H9 (cell line): ENCODE measurements at places on chromosomes 11 and 22.

DNA sequence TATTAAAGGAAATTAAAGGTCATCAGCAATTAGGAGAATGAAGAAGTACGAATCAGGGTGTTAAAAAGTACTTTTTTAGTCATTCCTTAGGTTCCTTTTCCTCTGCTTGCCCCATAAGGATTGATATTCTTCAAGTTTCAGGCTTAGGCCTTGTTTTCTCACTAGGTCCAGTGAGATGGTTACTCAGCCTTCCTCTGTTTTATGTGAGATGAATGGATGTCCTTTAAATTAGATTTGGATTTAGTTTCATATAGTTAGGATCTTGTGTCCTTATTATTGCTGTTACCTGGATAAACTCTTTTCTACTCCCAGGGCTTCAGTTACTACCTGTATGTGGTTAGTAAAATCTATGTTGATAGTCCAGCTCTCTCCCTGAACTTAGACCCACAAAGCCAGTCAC lies 29.2 kb downstream of the FAR1 start:
- peaks cover 50% of the 10 kb centered on the region for H3K36me3 ChIP-seq
- H3K27me3 ChIP-seq, result no peaks in the 10 kb centered on the region
- no peak overlapping the region for H3K4me3 ChIP-seq
- no peak for DNase-seq

DNA sequence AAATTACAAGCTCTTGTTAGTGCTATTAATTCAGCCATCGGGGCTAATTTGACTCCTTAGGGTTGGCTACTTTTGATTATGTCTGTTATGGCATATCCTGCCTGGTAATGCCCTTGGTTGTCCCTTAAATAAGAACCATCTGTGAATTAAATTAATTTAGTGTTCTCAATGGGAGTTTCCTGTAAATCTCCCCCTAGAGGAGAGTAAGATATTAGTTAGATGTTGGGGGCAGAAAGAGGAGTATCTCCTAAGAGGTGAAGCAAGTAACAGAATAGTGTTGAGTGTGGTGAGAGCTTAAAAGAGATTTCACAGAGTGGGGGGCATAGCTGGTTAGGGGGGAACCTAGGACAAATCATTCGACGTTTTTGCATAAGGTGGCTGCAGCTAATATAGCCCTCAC lies 1126.9 kb downstream of the JRKL start:
- 0 out of 2 replicates have a peak, but pooled peaks cover 2% of the 10 kb centered on the region for H3K36me3 ChIP-seq
- H3K27me3 ChIP-seq, result no peaks in the 10 kb centered on the region
- H3K4me1 ChIP-seq, result no peaks in the 10 kb centered on the region

- no peaks in the 10 kb centered on the region for H3K36me3 ChIP-seq
- DNase-seq, result peak; percentile 25
- peaks cover under 1% of the 10 kb centered on the region; the same call in 1 of the 2 replicates for H3K4me1 ChIP-seq
- peak overlapping the region; percentile 61 for H3K4me3 ChIP-seq
- H3K27me3 ChIP-seq, result peaks cover 6% of the 10 kb centered on the region; the same call in 1 of the 2 replicates
Measured at GRCh38 chr22:46069521-46070214, 80.7 kb upstream of the PPARA start.

GRCh38 chr11:67605231-67606011 lies 1.3 kb upstream of the NDUFV1 start:
- H3K27ac ChIP-seq, result no peak overlapping the region
- H3K36me3 ChIP-seq, result peaks cover 13% of the 10 kb centered on the region
- no peaks in the 10 kb centered on the region for H3K4me1 ChIP-seq
- peak overlapping the region; percentile 95 for H3K4me3 ChIP-seq
- no peaks in the 10 kb centered on the region for H3K27me3 ChIP-seq
- DNase-seq, result no peak

DNA sequence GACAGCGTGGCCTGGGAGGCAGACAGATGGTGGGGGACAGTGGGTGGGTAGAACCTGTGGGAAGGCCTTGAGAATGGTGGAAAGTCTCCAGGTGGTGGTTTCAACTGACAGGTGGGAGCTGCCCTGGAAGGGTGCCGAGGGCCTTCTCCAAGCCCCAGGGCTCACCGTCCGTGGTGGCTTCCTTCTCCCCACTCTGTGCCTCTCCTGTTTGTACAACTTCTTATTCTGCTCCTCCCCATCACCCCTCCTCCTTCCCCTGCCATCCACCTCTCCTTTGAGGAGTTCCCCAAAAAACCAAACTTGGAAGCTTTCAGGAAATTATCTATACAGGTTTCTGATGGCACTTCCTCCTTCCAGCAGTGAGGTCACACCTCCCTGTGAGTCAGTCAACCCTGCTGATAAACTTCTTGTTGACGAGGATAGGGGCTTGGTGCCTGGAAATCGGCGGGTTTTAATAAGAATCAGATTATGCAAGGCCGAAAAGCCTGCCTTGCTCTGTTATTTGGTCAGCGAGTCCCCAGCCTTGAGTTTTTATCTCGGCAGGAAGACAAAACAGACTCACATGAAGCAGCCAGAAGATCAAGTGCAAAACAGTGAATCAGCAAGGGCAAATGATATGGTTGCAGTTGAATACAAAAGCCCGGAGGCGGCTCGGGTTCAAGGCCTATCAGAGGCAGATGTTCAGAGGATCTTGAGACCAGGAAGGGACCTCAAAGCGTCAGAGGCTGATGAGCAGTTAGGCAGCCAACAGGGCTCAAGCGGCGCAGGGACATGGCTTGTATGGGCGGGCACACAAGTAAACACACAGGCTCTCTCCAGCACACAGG lies 9.5 kb upstream of the ST3GAL4 start:
- no peak overlapping the region for H3K4me3 ChIP-seq
- H3K36me3 ChIP-seq, result peaks cover 51% of the 10 kb centered on the region

GRCh38 chr11:17005646-17006045 lies 8.6 kb downstream of the PLEKHA7 start:
- DNase-seq, result no peak
- 0 out of 2 replicates have a peak, but pooled peaks cover 4% of the 10 kb centered on the region for H3K36me3 ChIP-seq
- no peak overlapping the region for H3K4me3 ChIP-seq
- H3K27me3 ChIP-seq, result no peaks in the 10 kb centered on the region

- no peaks in the 10 kb centered on the region for H3K36me3 ChIP-seq
- DNase-seq, result no peak
- H3K4me3 ChIP-seq, result no peak overlapping the region
- H3K4me1 ChIP-seq, result no peaks in the 10 kb centered on the region
- no peak overlapping the region for H3K27ac ChIP-seq
Measured at GRCh38 chr11:23797624-23798419, 699.0 kb upstream of the LUZP2 start.

DNA sequence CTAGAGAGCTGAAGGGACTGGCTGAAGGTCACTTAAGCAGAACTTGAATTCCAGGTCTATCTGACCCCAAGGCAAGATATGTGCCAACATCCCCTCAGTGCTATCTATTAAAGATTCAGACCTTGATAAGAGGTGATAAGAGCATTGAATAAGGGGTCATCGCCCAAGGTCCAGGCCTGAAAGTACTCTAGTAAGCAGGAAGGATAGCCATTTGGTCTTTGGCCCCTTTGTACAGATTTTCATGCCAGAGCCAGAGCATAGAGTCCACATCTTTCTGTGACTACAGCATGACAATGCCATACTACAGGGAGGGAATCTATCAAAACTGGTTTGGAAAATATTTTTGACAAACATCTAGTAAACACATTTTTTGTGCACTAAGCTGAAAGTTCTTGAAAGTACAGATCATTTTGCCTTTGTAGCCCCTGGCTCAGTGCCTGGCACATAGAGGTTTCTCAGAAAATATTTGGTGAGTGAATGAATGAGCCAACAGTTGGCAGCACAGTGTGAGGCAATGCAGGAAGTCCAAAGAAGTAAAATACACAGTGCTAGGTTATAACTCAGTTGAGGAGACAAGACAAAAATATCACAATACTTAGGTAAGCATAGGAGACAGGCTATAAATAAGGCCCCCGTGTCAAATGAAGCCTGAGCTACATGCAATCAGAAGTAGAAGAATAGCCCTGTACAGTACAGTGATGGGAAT lies 15.1 kb upstream of the RRAS2 start:
- no peaks in the 10 kb centered on the region; the same call in 1 of the 2 replicates for H3K27me3 ChIP-seq
- peaks cover 2% of the 10 kb centered on the region for H3K4me1 ChIP-seq
- no peak overlapping the region for H3K27ac ChIP-seq
- no peak overlapping the region for H3K4me3 ChIP-seq
- no peaks in the 10 kb centered on the region for H3K36me3 ChIP-seq
- DNase-seq, result no peak

- DNase-seq, result peak; percentile 87
- no peaks in the 10 kb centered on the region for H3K36me3 ChIP-seq
- no peaks in the 10 kb centered on the region for H3K27me3 ChIP-seq
- H3K27ac ChIP-seq, result no peak overlapping the region
- H3K4me1 ChIP-seq, result no peaks in the 10 kb centered on the region
Measured at GRCh38 chr11:6817694-6818093, 18.2 kb upstream of the OR6A2 start.

- no peaks in the 10 kb centered on the region for H3K36me3 ChIP-seq
- no peaks in the 10 kb centered on the region; the same call in 1 of the 2 replicates for H3K4me1 ChIP-seq
- H3K4me3 ChIP-seq, result no peak overlapping the region
- DNase-seq, result no peak
- no peak overlapping the region for H3K27ac ChIP-seq
- no peaks in the 10 kb centered on the region; the same call in 1 of the 2 replicates for H3K27me3 ChIP-seq
Measured at GRCh38 chr11:116792869-116793771, 1.4 kb upstream of the APOA5 start.

- H3K27ac ChIP-seq, result no peak overlapping the region
- H3K4me3 ChIP-seq, result no peak overlapping the region
- peaks cover 2% of the 10 kb centered on the region; the same call in 1 of the 2 replicates for H3K4me1 ChIP-seq
- H3K27me3 ChIP-seq, result no peaks in the 10 kb centered on the region
- DNase-seq, result no peak
- no peaks in the 10 kb centered on the region for H3K36me3 ChIP-seq
Measured at GRCh38 chr11:85758480-85759039, 52.4 kb downstream of the SYTL2 start.

- no peak overlapping the region for H3K4me3 ChIP-seq
- no peaks in the 10 kb centered on the region for H3K36me3 ChIP-seq
- H3K27ac ChIP-seq, result no peak overlapping the region
- no peaks in the 10 kb centered on the region for H3K27me3 ChIP-seq
Measured at GRCh38 chr11:21775911-21776310, 417.0 kb upstream of the ANO5 start.

DNA sequence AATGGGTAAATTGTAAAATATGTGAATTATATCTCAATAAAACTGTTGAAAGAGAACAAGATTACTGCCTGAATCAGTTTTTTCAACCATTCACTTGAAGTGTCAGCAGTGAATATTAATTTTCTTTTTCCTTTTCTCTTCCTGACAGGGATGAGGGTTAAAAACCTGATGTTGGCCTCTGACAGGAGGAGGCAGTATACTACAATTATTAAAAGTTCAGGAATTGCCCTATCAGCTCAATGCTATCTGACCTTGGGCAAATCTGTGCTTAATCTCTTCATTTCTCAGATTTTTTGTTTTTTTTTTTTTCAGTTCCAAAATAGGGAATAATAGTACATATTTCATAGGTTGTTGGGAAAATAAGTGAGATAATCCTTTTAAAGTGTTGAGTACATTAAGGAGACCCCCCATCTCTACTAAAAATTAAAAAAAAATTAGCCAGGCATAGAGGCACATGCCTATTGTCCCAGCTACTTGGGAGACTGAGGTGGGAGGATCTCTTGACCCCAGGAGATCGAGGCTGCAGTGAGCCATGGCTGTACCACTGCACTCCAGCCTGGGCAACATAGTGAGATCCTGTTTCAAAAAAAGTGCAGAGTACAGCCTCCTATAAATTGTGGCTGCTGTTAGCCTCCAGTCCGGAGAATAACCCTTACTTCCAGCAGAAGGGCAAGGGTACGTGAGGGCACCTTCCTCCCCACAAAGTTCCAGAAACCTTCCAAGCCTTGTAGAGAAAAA lies 48.8 kb downstream of the TRIM44 start:
- H3K4me1 ChIP-seq, result no peaks in the 10 kb centered on the region; the same call in 1 of the 2 replicates
- H3K4me3 ChIP-seq, result no peak overlapping the region
- H3K27ac ChIP-seq, result no peak overlapping the region
- DNase-seq, result no peak

DNA sequence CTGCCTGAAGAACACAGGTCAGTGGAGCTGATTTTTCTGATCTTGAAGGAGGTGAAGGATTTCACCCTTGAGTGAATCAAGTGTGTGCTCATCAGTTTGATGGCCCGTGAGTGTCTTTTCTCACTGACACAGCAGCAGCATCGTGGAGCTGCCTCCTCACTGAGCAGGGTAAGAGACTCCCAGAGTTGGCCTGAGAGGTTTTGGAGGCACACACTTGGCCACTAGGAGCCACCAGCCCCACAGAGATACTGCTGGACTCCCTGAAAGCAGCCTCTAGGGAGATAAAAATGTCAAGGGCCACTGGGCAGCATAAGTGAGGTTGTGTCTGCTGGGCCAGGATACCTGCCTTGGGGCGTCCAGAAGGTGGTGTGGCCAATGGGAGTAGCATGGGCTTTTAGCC lies 245.4 kb downstream of the GRIK4 start:
- DNase-seq, result no peak
- H3K36me3 ChIP-seq, result no peaks in the 10 kb centered on the region
- no peak overlapping the region for H3K27ac ChIP-seq
- peaks cover 4% of the 10 kb centered on the region; the same call in 1 of the 2 replicates for H3K4me1 ChIP-seq

- H3K4me1 ChIP-seq, result peaks cover 6% of the 10 kb centered on the region; the same call in 1 of the 2 replicates
- H3K36me3 ChIP-seq, result peaks cover 17% of the 10 kb centered on the region; the same call in 2 of the 3 replicates
- no peak for DNase-seq
- H3K4me3 ChIP-seq, result no peak overlapping the region; the same call in 2 of the 3 replicates
- no peak overlapping the region for H3K27ac ChIP-seq
Measured at GRCh38 chr11:123434911-123435310, 4.8 kb downstream of the GRAMD1B start.

- no peak for DNase-seq
- no peak overlapping the region for H3K27ac ChIP-seq
- H3K4me1 ChIP-seq, result no peaks in the 10 kb centered on the region
- peaks cover 6% of the 10 kb centered on the region; the same call in 1 of the 2 replicates for H3K36me3 ChIP-seq
- H3K27me3 ChIP-seq, result no peaks in the 10 kb centered on the region
Measured at GRCh38 chr11:69062169-69062855, 13.6 kb downstream of the TPCN2 start.

DNA sequence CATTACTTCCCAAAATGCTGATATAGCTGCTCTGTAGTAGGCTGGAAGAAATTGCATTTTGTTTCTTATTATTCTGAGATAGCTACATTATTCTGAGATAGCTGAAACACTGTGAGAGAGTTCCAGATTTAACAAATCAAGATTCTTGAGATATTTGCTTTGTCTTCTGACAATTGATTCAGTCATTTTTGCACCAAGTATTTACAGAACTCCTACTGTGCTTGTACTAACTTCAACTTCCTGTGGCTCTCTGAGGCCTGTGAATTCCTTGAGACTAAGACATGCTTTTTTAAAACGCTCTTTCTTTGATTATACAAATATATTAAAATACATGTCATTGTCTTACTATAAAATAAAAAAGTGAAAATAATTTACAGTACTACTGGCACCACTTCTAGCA lies 52.7 kb downstream of the USP47 start:
- H3K4me1 ChIP-seq, result no peaks in the 10 kb centered on the region; the same call in 1 of the 2 replicates
- no peak overlapping the region for H3K4me3 ChIP-seq
- no peak overlapping the region for H3K27ac ChIP-seq
- peaks cover 2% of the 10 kb centered on the region; the same call in 1 of the 3 replicates for H3K36me3 ChIP-seq
- no peak for DNase-seq

GRCh38 chr11:107928046-107928766 lies at the start of gene RAB39A:
RAB39A (plus strand) TSS chr11:107928448; CDS start chr11:107928569, 121 bp downstream.
- no peaks in the 10 kb centered on the region; the same call in 1 of the 2 replicates for H3K4me1 ChIP-seq
- peak; percentile 99 for DNase-seq
- no peaks in the 10 kb centered on the region for H3K27me3 ChIP-seq
- H3K27ac ChIP-seq, result no peak within 1 kb of the TSS
